ENCODE measurements at places on chromosomes 6 and 20. TPM values are rescaled to one million over a fixed set of nuclear protein-coding genes. Genes with fewer than 3 reads are reported as not detected.
A peak's percentile ranks its signal among the peaks of the same experiment; 100 is the strongest.

The DNAH8 gene
- 0.09 TPM for total RNA-seq

GRCh38 chr6:30913721-30914075 is 340 bp upstream of the VARS2 start:
- no peak for DNase-seq

GRCh38 chr20:47795214-47795907 is 10.1 kb upstream of the SULF2 start:
- DNase-seq, result no peak

- DNase-seq, result peak; percentile 23
Observed at GRCh38 chr6:3195695-3196497, 31.6 kb downstream of the TUBB2B start.

- peak; percentile 51 for DNase-seq
Observed at GRCh38 chr6:111563581-111563980, 42.1 kb downstream of the TRAF3IP2 start.

The SLC22A1 gene
- 0.91 TPM for total RNA-seq

DNA sequence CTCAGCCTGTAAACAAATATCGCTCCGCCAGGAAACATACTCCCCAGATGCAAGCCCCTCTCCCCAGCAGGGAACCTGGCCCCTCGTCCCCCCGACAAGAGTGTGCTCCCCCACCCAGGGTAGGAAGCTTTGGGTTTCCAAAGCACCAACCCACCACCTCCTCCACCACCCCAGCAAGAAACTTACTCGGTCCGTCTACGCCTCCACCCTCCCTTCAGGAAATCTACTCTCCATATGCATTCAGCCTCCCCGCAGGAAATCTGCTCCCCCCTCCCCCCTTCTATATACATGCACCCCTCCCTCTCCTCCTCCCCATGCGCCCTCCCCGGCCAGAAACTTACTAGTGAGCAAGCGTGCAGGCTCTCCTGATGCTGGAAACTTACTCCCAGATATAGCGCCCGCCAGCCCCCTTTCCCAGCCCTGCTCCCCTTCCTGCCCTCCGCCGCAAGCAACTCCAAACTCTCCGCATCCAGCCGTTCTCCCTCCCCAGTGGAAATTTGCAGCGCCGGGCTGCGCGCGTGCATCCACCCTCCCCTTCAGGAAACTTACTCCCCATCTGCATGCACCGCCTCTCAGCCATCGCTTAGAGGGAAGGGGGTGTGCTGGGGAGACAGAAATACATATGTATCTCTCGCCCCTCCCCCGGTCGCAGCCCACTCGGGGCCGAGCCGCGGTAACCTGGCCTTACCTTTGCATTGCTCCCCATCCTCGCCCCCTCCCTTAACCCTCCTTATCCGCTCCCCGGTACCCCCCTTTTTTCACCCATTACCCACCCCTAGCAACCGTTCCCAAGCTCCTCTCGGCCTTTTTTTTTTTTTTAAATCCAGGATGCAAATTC is at the start of gene TRERF1:
TSS of gene TRERF1 (minus strand) at position 594 of the 838 bp plus-strand sequence. CDS start 182,336 bp downstream, outside the sequence.
- peak; percentile 59 for DNase-seq

The IL17A gene
- total RNA-seq, result not detected

The SPATA25 gene
- 2.5 TPM for total RNA-seq

DNA sequence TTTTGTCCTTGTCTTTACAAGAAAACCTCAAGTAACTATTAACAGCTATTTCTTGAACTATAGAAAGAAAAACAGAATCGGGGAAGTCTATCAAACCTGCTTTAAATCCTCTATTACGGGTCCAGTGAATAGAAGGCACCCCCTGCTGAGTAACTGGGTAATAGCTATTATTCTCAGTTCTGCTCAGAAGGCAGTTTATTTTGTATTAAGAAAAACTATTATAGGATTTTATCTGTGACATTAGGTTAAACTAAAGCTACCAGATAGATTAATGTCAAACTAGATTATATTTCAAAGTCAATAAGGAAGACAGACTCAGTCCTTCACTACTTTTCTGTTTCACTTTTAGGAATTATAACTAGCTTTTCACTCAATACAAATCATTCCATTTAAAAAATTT is 93.7 kb downstream of the DST start:
- no peak for DNase-seq

The ARMH2 gene
- not detected for total RNA-seq

GRCh38 chr6:158488065-158488464 is 71.8 kb upstream of the TMEM181 start:
- no peak for DNase-seq

GRCh38 chr6:56259234-56260077 is 12.1 kb upstream of the COL21A1 start:
- no peak for DNase-seq

DNA sequence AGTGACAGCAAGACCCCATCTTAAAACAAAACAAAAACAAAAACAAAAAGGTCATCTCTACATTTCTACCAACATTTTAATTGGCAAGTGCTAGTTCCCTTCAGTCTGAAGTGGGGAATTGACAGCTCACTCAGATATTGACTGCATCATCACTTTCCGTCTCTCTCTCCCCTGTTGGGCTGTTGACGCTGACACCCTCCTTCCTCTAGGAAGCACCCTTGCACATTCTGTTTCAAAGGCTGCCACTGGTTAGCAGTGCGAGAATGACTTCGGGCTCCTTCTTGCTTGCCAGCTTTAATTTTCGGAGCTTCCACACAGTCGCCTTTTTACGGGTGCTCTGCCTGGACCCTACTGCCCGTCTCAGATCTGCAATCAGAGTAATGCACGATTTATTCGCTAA is 96.6 kb upstream of the INSM1 start:
- DNase-seq, result no peak

DNA sequence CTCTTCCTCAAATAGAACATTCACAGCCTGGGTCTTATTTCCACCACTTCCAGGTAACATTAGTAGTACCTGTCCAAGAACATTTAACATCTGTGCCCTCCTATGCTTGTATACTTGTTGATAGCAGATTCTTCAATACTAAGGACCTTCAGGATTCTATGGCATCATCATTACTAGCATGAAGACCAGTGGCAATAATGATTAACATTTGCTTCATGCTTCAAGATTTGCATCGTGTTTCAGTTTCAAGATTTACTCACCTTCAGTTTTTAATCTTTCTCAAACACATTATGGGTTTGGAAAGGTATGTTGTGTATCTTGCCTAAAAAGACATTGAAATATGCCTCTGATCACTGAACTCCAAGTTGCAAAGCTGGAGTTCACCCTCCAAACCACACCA is 412.8 kb upstream of the NRSN1 start:
- no peak for DNase-seq

GRCh38 chr20:48339190-48339985 is 488.4 kb downstream of the PREX1 start:
- DNase-seq, result peak; percentile 34

The TUBB1 gene
- total RNA-seq, result 1.2 TPM

DNA sequence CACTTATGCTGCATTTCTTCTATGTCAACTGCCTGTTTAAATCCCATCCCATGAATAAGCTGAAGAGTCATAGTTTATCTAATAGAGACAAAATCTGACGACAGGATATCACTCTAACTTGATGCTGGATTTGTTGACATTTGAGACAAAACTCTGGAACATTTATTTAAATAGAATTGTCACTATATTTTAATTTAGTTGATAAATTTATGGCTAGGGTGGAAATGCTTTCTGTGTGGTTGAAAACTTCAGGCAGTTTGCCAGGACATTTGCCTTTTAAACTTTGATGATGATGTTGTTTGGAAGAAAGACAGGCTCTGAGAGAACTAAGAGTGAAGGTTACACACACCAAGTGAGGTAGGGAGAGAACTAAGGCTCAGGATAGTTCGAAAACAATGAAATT is 68.1 kb downstream of the GJA1 start:
- no peak for DNase-seq

DNA sequence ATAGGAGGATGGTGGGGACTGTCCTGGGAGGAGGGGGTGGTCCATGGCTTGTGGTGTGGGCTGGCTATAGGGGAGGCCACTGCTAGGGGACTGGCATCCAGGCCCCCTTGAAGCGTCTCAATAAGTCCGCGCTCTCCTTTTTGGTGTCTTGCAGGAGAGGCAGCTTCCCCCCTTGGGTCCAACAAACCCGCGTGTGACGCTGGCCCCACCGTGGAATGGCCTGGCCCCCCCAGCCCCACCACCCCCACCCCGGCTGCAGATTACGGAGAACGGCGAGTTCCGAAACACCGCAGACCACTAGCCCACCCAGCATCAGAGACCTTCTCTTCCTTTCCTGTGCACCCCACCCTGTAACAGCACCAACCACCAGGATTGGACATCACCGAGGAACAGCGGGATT is 2.8 kb upstream of the ZBTB9 start:
- no peak for DNase-seq

Measured in cerebellum (tissue), 4 donors.